Transverse colon (tissue), 4 donors: ENCODE measurements at places on chromosomes 12 and 14.

GRCh38 chr14:58638231-58639197 is 752 bp downstream of the DACT1 start:
- peak; percentile 15 for DNase-seq

- no peak for DNase-seq
These were observed 71.4 kb upstream of the PRKD1 start for GRCh38 chr14:29999013-29999539.

GRCh38 chr12:12070674-12071656 is at the start of gene BCL2L14:
Gene BCL2L14, plus strand, starts transcription at chr12:12070939. Its CDS starts 8,367 bp downstream, at chr12:12079306.
- DNase-seq, result peak; percentile 46

GRCh38 chr12:56998981-56999380 is 7.4 kb downstream of the ZBTB39 start:
- peak; percentile 29 for DNase-seq

DNA sequence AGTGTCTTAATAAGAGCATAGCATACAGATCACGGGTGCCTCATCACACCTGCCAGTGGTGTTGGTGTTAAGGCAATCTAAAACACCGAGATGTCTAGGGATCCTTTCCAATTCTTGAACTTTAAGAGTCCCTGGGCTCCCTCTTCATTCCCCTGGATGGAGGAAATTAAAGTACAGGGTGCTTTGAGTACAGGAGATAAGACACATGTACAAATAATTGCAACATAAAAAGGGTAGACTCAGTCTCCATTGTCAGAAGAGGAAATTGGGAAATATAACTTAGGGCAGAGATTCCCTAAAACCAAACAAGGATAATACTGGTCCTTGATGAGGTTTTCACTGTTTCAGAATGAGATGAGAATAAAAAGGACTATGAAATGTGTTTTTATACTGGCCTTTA is 34.9 kb downstream of the SCFD1 start:
- no peak for DNase-seq

DNA sequence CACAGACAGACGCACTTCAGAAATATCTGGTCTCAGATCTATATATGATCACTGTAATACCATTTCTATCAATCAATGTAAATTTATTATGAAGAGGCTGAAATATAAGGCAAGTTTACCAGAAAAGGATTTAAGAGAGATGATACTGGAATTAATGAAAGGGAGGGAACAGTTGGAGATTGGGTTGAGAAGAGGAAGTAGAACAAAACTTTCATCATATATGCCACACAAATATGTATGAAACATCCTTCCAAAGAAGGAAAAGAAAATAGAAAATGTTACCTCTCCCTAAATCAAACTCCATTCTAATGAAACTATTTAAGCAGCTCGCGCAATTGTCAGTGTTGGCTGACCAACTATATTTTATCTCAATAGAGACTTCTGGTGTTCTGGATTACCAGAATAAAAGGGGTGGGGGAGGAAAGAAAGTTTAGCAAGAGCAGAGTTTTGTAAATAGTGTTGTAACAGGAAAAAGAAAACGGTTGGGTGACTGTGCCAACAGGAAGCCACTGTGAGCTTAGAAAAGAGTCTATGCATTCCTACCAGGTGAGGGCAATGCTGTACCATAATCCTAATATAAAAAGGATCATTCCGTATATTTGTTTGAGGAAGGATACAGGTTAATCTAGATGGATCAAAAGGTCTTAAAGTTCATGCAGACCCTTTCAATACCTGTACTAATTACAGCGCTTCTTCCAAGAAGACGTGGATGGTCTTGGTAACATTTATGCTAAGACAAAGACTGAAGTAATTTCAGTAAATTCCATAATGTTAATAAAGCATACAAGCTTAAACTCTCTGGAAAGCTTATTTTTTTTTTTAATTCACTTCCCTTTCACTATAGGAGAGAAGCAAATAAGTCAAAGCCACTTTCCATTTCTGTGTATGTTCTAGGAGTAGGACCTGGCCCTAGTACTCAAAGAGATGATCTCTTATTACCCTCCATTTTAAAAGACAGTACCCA is 14.5 kb upstream of the LLPH start:
- peak; percentile 55 for DNase-seq

DNA sequence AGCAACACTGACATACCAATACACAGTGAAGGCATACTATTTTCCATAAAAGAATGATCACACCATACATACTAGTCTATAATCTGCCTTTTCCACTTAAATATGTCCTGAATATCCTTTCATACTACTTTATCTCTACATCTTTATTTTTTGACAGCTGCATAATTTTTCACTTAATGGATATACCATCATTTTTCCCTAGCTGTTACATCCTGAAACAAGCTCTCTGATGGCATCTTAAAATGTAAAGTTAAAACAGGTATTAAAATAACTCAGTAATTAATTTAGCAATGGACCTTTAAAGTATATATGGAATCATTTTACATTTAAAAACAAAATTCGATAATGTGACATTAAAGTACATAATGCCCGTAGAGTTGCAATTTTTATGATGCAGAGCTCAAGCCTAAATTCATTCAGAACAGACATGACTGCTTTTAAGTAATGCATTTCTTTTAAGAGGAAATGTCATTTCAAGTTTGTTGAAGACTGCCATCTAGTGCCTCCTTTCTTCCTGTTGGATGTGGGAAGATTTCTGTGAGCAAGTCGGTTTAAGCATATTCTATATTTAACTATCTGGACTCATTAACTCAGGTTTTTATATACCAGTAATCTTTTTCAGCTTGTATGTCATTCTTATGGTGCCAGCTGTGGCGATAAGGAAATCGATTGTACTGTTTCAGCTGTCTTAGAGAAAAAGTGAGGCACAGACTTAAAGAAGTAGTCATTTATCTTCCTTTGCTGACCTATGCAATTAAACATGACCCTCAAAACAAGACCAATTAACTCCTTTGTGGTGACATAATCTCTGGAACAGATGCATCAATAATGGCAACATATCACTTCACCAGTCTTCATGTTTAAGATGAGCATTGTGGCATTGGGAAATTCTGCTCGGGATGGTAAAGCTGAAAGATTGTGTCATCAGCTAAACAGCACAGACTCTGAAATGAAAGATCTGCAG is 20.3 kb downstream of the PRICKLE1 start:
- DNase-seq, result no peak
